ENCODE measurements at places on chromosomes 16 and 17.

DNA sequence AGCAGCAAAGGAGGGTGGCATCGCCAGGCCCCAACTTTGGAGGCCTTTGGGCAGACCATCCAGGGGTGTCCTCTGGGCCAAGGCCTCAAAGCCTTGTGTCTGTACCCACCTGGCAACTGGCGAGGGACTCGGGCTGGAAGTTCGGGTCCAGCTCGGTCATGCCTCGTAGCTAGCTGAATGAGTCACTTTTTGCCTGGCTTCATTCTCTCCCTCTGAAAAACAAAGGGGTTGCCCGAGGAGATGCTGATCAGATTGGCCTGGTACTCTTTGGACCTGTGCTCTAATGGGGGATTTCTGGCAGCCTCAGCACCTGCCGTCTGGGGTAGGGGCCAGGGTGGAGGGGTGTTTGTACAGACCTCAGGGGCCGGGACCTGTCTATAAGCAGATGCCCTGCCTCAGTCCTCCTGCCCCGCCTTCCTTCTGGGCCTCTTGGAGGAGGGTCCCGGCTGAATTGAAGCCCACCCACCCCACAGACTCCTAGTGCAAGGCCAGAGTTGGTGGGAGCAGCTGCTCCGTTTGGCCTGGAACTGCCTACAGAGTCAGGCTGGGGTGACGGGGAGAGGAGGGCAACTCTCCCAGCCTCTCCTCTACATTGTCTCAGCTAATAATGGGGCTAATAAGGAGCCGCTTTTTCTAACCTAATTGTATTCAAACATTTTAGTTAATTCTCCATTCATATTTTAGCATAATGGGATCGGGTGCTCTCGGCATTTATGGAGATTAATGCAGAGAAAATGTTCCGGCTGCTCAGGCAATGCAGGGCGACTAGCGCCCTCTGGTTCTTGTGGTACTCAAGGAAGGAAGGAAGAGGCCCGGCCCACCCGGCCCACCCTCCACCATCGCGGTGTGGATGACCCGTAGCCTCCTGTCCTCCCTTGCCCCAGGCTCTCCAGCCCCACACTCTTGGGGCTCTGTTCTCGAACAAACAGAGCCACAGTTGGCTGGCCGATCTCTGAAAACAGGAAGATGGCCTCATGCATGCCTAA, 21.4 kb upstream of the ABCC3 start:
- no peak for DNase-seq

DNA sequence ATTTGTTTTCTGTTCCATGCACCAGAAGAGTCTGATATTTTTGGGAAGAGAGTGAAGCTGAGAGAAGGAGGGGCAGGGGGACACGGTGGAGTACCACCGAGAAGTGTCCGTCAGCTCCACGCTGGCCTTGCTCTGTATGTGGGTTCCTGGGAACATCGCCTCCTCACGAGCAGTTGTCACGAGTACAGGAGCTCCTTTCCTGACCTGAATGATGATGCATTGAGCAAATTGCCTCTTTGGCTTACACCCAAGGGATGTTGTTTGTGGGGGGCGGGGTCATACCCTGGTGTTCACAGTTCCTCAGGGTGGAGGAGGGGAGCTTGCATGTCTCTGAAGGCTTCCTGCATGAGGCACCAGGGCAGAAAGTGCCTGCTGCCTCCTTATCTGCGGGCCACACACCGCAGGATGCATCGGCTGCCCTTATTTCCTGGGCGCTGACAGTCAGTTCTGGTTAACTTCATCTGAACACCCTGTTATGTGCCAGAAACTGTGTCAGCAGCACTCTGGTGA, 36.2 kb downstream of the RGS9 start:
- peak; percentile 17 for DNase-seq

DNA sequence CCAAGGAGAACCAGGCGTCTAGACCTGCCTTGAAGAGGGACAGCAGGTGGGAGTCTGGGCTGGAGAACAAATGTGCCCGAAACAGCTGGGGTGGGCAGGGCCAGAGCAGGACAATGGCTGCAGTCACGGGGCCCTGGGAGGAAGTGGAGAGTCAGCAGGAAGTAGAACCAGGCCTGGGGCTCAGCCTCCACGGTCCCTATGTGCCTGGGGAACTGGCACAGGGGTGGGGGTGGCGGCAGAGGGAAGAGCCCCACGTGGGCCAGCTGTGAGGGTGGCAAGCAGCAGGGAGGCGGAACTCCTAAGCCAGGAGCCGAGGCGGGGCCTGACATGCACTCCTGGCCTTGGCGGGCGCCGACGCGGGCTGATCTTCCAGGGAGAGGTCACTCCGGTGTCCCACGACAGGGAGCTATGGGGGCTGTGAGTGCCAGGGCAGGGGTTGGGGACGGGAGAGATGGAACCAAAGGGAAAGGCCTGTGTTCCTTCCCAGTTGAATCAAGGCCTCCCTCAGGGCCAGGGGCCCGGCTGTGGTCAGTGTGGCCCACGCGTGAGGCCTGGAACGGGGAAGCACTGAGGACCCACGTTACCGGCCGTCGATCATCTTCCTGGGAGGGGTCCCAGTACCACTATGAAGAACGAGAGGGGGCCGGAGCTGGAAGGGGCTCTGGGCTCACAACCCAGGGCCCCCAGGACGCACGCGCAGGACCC, 42.7 kb downstream of the TIMM22 start:
- no peak for DNase-seq

- DNase-seq: no peak
Measured at GRCh38 chr16:22728167-22728836, 85.7 kb upstream of the HS3ST2 start.

- no peak for DNase-seq
Measured at GRCh38 chr17:62392908-62393307, 12.6 kb downstream of the EFCAB3 start.

DNA sequence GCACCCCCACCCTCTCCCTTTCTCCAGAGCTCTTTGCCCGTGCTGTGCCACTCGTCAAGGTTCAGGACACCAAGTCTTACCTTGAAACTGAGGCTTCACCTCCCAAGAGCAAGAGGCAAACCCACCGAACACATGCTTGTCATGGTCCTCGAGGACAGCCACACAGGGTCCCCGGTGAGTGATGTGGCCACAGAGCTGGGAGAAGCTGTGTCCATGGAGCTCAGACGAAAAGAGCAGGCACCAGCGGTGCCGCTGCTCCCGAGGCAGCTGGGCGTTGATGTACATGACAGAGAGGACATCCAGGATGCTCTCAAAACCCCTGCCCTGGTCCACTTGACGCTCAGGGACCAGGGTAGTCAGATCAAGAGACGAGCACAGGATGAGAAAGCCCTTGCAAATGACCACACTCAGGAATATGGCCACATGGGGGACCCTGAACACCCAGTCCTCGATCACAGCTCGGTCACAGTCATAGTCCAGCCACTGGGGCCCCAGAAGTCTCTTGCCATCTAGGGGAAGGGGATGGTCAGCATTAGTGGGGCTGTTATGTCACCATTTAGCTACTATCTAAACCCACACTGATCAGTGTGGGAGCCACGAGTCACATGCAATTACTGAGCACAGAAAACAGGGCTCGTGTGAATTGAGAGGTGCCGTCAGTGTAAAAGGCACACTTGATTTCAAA, 17.8 kb downstream of the MEAK7 start:
- DNase-seq: no peak

DNA sequence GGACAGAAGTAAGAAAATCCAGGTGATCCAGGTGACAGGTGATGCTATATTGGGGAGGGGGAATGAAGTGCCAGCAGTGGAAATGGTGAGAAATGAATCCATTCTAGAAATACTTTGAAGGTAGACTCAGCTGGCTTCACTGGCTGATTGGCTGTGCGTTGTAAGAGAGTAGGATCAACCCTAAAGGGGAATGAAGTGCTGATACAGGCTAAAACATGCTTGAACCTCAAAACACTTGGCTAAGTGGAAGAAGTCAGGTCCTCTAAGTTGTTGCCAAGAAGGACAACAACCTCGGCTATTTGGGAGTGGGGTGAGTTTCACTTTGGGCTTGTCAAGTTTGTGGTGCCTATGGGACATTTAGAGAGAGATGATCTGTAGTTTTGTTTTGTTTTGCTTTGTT, 24.1 kb upstream of the SCNN1B start:
- no peak for DNase-seq

DNA sequence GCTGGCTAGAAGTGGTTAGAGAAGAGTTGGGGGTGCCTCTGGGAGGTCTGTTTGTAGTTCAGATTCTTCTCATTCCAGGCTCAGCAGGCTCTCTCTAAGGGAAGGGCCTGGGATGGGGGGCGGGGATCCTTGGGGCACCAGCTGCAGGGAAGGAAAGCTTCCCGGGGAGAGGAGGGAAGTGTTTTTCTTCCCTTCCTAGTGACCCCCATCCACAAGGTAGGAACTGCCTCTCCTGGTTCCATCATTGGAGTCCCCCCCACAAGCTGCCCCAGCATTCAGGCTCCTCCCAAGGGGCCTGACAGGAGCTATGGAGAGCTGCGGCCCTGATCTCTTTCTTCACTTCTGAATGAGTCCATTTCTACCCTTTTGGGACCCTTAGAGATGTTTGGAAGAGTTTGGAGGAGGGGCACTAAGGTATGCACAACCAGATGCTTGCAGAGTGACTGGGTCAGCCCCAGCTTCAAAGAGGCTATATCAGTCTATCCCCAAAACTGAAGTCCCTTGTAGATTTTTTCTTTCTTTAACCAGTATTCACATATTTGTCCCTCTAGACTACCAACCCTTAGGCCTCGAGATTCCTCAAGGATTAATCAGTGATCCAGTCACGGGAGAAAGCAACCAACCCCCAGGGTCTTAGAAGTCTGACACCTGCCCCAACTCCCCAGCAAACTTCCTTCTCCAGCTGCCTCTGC, 13.9 kb upstream of the FZD2 start:
- no peak for DNase-seq

- no peak for DNase-seq
Measured at GRCh38 chr17:54307351-54307750, 484.6 kb downstream of the KIF2B start.

DNA sequence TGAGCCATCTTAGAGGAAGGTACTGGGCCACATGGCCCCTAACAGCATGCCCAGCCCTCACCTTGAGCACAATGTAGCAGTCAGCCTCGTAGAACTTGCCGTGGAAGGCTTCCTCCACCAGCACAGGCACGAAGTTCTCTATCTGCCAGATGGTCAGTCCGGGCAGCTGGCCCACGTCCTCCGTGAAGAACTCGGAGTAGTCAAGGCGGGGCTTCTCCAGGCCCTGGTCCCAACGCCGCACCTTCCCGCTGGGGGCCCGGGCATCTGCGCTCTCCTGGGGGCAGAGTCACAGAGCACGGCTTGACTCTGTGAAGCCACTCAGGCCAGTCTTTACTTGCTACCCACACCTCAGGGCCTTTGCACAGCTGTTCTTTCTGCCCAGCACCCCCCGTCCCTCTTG, 7.3 kb downstream of the FLII start:
- no peak for DNase-seq

DNA sequence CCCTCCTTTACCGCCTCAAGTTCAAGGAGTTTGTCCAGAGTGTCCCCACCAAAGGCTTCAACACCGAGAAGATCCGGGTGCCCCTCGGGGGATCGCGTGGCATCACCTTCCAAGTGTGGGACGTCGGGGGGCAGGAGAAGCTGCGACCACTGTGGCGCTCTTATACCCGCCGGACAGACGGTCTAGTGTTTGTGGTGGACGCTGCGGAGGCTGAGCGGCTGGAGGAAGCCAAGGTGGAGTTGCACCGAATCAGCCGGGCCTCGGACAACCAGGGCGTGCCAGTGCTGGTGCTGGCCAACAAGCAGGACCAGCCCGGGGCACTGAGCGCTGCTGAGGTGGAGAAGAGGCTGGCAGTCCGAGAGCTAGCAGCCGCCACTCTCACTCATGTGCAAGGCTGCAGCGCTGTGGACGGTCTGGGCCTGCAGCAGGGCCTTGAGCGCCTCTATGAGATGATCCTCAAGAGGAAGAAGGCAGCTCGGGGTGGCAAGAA, 1.1 kb downstream of the ARL4D start:
- DNase-seq: no peak

DNA sequence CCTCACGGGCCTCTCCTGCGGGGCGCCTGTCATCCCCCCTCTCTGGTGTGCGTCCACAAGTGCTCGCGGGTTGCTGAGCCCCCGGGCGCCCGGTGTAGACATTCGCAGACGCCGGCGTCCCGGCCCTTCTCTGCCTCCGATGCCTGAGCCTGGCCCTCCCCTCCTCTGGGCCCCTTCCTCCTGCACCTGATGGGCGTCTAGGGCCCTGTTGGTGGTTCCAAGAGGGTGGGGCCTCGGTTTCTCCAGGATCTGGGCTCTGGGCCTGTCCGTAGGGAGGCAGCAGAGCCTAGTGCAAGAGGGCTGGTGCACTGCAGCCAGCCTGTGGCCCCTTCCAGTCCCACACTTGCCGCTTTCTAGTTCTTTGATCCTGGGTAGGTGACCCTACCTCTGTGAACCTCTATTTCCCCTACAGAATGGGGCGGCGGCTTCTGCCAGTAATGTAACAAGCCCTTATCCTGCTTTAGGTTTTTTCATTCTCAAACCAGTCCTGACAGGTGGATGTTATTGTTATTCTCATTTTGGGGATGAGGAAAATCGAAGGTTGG, 623 bp downstream of the E4F1 start:
- DNase-seq: no peak

DNA sequence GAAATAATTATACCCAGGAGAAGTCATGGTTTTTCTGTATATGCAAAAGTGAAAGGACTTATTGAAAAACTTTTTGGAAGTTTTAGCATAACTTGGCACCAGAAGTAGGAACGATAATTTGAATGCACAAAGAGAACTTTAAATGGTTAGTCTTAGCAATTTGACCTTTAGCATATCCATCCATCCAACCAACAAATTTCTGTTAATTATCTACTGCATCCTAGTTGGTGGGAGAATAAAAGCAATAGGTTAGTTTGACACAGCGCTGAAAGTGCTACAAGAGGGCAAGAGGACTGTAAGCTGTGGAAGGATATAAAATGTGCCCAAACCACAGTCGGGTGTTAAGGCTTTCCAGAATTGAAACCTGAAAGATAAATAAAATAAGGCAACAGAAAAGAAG, 17.6 kb downstream of the SPAG9 start:
- no peak for DNase-seq

DNA sequence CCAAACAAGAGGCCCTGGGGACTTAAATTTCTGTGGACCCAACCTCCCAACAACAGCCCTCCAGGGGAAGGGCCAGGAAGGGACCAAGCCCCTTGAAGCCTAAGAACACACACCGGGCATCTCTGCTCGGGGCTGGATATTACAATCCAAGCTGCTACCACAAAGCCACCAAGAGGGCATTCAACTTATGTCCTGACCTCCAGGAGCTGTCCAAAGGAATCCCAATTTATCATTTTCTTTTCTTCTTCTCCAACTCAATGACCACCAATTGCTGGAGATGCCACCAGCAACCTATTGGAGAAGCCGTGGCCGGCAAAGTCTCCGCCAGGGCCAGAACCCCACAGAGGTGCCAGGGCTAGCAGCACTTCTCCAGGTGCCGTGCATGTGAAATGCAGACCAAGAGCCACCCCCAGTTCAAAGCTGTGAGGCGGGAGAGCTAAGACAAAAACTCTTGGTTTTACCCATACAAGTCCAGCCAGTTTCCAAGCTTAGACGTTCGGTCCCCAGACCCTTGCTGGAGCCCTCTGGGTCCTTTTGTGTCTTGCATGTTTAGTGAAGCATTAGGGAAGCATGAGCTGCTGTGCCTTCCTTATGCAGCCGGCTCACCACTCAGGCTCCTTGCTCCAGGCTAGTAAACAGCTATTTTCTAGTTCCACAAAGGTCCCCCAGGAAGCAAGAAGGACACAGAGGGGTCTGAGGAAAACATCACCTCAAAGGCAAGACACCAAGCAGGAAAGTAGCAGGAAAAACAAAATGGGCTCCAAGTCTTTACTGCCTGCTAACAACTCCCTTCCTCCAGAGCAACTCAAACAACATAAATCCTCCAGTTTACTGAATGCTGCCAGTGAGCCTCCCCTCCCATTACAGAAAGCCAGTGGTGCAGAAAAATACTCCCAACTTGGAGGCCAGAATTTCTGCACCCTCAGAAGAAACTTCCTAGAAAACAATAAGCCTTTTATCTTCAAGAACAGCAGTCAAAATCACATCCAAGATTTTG, 3.2 kb downstream of the PITPNA start:
- DNase-seq: no peak

GRCh38 chr17:41837761-41838538, at the start of gene KLHL10:
KLHL10 (plus strand) TSS chr17:41837825; CDS start chr17:41837933, 108 bp downstream.
- no peak for DNase-seq

Measured in stimulated activated CD4-positive, alpha-beta T cell treated with anti-CD3 and anti-CD28 coated beads, Interleukin-12 subunit alpha, Interleukin-12 subunit beta, amount 100 ng/mL, for 24 hours (primary cell).